Ureter (tissue), 1 donor: ENCODE measurements at places on chromosomes 1 and 21.

DNA sequence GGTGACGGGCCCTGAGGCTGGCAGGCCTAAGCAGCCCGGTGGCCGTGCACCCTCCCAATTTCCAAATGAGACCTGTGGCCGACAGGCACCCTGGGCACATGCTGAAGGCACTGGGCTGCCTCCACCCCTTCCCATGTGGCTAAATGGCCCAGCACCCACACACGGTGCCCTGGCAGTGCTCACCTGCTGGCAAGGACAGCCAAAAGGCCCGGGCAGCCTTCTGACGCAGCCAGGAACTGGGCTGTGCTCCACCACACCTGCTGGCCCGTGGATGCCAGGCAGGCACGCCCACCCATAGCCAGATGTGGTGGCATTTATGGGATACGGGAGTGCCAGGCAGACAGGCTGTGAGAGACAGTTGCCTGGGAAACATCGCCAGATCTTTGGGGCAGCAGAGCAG, 4.0 kb upstream of the FAAP20 start:
- no peak for DNase-seq

DNA sequence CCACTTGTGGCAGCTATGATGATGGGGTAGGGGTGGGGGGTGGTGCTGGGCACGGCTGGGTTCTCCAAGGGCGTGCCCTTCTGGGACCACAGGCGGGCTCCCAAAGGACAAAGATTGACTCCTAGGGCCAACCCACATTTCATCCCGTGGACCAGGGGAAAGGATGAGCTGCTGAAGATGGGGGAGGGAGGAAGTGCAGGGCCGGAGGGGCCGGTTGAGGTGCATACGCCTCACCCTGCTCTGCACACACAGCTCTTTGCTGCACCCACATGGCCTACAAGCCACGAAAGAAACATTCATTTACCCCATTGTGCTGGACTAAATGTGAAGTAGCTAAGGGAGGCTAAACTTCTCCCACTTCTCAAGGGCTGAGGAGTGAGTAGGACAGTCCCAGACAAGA, 34.2 kb upstream of the GNPAT start:
- no peak for DNase-seq

GRCh38 chr1:155529929-155530328, 32.7 kb downstream of the ASH1L start:
- no peak for DNase-seq

- DNase-seq, result no peak
These were observed 162.8 kb downstream of the PDE4B start for GRCh38 chr1:65955503-65955902.

- no peak for DNase-seq
These were observed 27.0 kb upstream of the TTLL7 start for GRCh38 chr1:84025966-84026365.

- no peak for DNase-seq
These were observed 8.9 kb downstream of the ADAR start for GRCh38 chr1:154598871-154599635.

DNA sequence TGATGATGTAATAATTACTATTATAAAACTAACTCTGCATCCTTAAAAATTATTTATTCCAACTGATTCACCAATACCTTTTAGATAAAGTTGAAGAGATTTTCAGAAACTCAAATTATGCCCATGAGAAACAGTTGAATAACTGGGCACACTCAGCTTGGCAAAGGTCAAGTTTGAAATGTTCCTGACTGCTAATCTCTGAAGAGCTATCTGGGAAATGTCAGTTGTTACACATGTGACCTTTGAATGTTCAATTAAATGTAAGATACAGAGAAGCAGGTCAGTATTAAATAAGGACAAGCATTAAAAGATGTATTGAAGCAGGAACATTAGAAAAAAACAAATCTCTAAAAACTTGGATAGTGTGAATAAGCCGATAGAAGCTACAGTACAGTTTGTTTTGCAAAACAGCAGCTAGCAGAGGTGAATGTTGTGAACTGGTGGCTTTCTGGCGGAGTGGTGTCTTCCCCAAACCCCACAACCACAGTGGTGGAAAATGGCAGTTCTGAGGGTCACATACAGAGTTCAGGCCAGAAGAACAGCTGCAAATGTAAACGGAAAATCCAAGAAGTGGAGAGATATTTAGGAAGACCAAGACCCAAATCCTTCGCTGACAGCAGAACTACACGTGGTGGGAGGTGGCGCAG, 61.9 kb upstream of the SLC5A9 start:
- DNase-seq, result no peak

DNA sequence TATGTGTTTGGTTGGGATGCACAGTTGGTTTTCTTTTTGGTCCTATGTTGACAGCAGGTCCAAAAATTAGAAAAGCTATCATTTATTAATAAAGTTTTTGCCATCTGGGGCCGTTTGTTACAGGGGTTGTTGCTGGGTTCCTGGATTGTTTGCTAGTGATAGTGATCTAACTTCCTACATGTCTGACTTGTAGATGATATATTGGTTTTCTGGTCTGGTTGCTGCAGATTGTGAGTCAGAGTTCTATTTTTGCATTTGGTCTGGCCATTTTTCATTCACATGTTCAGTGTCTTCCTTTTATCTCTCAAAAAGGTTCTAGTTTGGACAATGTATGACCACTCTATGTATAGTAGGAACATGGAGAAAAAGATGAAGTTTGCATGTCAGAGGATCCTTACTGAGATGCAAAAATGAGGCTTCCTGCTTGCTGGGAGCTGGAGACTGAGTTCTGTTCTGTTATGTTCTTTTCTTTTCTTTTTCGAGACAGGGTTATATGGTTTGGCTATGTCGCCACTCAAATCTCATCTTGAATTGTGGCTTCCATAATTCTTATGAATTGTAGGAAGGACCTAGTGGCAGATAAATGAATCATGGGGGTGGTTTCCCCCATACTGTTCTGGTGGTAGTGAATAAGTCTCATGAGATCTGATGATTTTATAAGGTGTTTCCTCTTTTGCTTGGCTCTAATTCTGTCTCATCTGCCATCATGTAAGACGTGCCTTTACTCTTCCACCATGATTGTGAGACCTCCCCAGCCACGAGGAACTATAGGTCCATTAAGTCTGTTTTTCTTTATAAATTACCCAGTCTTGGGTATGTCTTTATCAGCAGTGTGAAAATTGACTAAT, 4.2 kb upstream of the NVL start:
- no peak for DNase-seq

- no peak for DNase-seq
These were observed 20.2 kb downstream of the DESI2 start for GRCh38 chr1:244672946-244673682.

GRCh38 chr1:66283622-66284041, 250.3 kb upstream of the SGIP1 start:
- DNase-seq, result no peak

- no peak for DNase-seq
These were observed at the start of gene LRRC52 for GRCh38 chr1:165543532-165544438. LRRC52 (plus strand) TSS chr1:165544000; CDS start chr1:165544297, 297 bp downstream.

GRCh38 chr1:231338270-231339128, at the start of gene SPRTN:
SPRTN (plus strand) TSS chr1:231338293; CDS start chr1:231338384, 91 bp downstream.
- no peak for DNase-seq

DNA sequence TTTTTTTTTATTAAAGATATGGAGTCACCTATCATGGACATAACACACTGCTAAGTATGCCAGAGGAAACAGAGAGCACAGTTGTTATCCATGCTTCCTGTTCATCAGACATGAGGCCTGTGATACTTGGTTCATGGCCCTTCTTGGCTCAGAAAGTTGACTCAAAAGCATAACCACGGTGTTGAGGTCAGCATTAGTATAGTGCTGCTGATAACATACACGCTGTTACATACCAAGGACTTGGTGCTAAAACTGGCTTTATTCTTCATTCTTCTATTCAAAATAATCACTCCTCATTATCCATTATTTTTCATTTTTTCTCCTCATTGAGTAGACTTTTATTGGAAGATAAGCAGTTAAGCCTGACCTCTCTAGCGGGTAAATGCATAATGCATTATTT, 464.1 kb downstream of the ADGRL2 start:
- no peak for DNase-seq

DNA sequence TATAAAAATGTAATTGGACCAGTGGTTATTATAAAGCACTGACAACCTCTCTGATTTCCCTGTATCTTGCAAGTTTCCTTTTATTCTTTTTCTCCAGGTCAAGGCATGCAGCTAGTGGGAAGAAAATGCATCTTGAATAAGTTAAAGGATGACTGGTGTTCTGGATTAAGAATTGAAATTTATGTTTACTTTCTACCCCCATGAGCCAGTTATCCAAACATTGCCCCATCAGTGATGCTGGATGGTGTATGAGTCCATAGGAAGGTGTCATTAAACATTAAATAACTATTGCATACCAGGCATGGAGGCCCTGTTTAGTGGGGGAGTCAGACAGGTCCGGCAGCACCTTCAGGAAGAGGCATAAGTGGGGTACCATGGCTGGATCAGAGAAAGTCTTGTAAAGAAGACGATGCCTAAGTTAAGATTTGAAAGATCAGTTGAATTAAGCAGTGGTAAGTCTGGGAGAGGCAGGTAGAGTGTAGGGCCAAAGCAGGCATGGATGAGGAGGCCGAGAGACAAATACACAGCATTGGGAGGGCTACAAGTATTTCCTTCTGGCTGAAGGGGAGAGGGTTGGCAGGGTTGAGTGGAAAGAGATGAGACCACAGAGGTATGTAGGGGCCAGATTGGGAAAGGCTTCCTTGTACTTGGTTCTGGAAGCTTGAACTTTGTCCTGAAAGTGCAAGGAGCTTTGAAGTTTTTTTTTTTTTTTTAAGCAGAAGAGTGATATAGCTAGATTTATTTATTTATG, 5.7 kb downstream of the SZRD1 start:
- no peak for DNase-seq
